T-helper 9 cell (primary cell): ENCODE measurements at places on chromosomes 4 and X.

- DNase-seq = no peak
Measured at GRCh38 chrX:31872007-31872406, 800.2 kb upstream of the FTHL17 start.

GRCh38 chr4:34771632-34772031, 1472.7 kb downstream of the ARAP2 start:
- no peak for DNase-seq

DNA sequence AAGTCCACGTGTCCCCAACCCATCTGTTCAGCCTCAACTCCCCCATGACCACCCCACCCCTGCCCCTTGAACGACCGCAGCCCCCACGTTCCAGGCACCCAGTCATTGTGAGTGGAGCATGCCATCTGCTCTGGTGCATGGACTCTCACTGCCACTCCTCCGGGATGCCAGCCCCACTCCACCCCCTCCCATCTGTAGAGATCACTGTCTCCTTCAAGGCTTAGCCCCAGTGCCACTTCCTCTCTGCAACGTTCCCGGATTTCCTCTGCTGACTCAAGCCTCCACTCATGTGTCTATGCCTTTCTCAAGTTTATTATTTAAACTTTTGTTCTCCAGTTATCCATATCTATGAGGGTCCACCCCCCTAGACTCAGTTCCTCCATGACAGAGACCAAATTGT, 54.0 kb downstream of the MAML3 start:
- DNase-seq = no peak

- DNase-seq = no peak
Measured at GRCh38 chr4:138110815-138111214, 131.3 kb downstream of the SLC7A11 start.

DNA sequence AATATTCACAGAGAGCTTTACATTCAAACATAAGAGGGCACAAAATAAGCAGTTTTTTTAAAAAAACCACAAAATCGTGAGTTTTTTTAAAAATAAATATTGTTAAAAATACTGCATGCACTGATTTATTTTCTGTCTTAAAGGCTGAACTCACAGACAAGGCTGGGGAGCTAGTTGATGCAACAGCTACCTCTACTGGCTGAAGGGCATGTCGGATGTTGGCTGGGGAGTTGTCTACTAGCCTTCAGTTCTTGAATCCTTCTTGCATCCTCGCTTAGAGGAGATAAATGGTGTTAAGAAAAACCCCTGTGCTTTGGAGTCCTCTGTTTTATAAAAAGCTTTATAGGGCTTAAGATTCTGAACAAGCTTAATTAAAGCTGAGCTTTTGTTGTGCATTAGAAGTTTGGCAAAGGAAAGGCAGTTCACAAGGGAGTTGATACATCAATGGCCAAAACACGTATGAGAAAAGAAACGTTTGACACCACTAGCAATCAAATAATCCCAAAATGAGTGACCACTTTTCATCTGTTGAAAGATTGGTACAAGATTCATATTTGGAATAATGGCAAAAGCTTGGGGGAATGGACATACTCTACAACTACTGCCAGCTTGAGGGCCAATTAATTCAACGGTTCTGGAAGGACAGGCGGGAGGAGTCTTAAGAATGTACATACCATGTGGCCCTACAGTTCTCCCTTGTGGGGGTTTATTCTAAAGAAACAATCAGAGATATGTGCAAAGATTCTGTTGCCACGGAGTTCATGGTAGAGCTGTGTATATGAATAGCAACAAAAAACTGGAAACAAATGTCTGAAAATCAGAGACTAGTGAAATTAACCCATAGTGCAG, 94.7 kb downstream of the SEL1L3 start:
- DNase-seq = no peak

DNA sequence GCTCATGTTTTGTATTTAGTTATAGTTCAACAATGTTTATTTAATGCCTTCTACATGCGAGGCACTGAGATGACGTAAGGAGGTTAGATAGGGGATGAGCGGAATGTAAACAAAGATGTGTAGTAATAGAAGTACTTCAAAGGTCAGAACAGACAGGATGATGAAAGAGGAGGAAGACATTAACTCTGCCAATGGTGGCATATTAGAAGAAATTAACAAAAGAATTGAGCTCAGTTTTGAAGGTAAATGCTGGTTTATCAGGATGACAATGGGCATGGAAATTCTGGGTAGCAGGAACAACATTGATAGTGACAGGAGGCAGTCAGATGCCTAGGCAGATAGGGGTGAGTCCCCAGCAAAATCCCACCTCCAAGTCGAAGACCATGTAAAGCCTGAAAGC, 62.3 kb upstream of the PGRMC2 start:
- no peak for DNase-seq
